ENCODE measurements at places on chromosomes 7 and 10.

- DNase-seq: no peak
Observed at GRCh38 chr7:79211724-79212123, 241.7 kb downstream of the MAGI2 start.

DNA sequence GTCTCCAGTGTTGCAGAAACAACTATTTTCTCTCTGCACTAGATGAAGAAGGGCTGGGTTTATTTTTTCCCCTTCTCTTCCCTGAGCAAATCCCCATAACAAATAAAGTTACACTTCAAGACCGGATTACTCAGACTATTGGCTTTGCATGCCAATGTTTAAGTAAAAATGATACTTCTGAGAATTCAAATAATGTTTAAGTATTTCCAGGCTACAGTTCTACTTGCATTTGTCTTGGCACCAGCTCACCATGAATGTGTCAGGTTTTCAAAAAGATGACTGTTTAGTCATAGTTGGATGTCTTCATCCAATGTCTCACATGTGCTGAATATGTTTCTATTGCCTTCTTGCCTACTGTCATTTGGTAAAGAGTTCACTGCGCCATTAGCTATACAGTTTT, 912.6 kb downstream of the GATA3 start:
- no peak for DNase-seq

DNA sequence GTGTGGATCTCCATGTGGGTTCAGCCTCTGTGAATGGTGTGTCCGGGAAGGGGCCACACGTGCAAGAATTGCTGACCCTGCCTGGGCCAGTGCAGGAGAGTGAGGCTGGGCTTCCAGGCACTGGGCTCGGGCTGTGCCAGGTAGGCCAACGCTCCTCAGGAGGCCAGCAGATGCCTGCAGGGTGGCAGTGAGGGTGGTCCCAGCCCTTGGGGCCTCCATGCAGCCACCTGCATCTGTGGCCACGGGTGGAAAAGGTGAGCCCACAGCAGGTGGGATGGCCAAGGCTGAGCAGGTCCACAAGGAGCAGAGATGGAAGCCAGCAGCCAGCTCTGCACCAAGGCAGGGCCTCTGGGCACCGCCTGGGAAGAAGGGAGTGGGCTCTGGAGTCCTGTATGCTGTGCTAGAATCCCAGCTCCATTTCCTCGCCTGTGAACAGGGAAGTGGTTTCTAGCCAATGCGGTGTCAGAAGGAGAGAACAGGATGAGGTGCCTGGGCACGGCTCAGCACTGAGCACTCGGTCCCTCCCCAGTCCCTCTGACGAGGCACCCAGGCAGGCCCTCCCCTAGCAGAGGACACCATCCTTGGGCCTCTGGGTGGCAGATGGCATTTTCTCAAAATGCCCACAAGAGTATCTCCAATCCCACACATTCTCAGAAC, 31.1 kb upstream of the RET start:
- no peak for DNase-seq

- no peak for DNase-seq
Observed at GRCh38 chr10:79329529-79329928, 17.7 kb upstream of the PPIF start.

- DNase-seq: no peak
Observed at GRCh38 chr7:102077081-102077480, 209.6 kb upstream of the SH2B2 start.

- no peak for DNase-seq
Observed at GRCh38 chr10:17836942-17837341, 27.8 kb downstream of the MRC1 start.

DNA sequence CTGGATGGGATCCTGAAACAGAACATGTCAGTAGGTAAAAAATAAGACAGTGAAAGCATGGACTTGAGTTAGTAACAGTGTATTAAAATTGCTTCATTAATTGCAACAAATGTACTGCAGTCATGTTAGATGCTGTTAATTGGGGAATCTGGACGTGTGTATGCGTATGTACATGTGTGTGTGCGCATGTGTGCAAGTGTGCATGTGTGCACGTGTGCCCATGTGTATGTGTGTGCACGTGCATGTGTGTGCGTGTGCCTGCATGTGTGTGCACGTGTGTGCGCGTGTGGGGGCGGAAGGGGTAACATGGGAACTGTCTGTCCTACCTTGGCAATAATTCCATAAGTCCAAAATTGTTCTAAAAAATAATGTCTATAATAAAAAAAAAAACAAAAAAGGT, 67.3 kb downstream of the SMURF1 start:
- DNase-seq: no peak

GRCh38 chr10:26555719-26556368, 117.7 kb downstream of the APBB1IP start:
- no peak for DNase-seq

GRCh38 chr10:80964955-80965614, 427.4 kb downstream of the SH2D4B start:
- no peak for DNase-seq

DNA sequence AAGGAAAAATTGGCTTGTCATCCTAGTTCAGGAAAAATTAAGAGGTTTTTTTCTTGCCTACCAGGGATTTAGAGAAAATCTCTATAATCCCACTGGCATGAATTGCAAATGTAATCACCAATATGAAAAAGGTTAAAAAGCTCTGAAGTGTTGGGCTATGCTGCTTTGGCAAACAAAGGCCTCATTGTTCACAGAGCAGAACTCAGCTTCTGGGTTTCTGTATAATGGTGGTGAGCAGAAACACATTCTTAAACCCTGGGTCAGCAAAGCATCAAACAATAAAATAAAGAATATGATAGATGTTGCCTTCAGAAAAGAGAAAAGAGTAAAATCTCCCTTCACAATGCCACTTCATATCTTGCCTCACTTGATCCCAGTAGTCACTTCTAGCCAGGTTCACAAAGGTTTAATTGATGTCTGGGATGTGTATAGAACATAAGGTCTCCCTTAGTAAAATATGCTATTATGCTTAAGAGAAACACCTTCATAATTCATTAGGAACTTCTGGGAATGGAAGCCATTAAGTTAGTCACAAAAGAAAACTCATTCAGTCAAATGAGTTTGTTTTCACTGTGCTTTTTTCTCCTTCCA, 1255.5 kb upstream of the PHF14 start:
- no peak for DNase-seq

DNA sequence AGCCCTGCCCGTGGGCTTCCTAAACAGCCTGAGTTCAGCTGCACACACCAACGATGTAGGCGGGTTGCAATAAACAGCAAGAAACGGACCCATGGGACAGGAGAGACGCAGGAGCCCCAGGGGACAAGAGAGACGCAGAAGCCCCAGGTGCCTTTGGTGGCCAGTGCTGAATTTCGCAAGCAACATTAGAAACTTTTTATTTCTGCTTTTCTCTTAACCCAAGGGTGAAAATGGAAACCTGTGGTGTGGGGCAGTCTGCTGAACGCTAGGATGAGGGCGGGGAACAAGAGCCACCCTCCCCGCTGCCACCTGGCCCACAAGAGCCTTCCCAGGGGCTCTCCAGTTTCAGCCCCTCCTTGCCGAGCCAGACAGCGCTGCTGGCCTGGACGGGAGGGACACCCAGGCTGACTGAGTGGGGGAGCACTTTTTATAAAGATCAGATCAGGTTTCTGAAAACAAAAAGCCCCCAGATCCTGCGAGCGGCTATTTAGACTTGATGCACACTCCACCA, 20.0 kb upstream of the GPR146 start:
- DNase-seq: no peak

- no peak for DNase-seq
Observed at GRCh38 chr10:7890781-7891180, 72.5 kb downstream of the TAF3 start.

GRCh38 chr7:80608336-80608735, 30.1 kb upstream of the CD36 start:
- DNase-seq: no peak

DNA sequence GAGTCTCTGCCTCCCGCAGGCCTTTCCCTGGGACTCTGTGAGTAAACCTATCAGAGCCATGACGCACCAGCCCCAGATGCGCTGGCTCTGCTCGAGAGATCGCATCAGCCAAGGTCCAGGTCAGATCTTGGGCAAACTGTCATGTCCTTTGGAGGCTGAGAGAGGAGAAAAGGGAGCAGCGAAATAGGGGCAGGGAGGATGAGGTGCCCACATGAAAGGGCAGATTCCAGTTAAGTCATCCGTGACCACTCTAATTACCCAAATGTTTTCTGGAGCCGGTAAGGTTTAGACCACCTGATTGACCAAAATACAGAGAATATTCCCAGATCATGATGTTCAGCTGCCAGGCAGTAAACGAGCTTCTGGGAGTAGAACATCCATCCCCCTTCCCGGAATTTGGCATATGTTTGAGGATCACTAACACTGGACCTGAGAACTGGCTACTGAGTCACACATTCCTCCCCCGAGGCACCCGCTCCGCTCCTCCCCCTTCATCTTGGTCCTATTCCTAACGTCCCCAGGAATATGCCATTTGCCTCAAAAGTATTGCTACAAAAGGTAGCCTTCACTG, 88.0 kb downstream of the FGFR2 start:
- DNase-seq: no peak

- no peak for DNase-seq
Observed at GRCh38 chr7:151748733-151749132, 128.2 kb downstream of the PRKAG2 start.

- DNase-seq: no peak
Observed at GRCh38 chr7:71705901-71706596, 574.1 kb downstream of the GALNT17 start.

DNA sequence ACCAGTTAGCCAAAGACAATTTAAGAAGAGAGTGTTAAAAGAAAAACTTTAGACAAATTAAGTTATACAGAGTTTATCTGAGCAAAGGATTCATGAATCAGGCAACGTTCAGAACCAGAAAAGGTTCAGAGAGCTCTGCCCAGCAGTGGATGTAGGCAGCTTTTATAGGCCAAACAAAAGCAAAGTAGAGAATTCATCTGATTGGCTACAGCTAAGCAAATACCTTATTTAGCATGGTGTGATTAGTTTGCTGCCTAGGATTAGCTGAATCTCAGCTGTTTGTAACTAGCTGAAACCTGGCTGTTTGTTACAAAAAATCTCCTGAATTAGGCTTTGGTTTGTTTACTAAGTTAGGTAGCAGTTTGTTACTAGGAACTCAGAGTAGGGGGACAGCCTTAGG, 66.0 kb downstream of the SLC25A40 start:
- DNase-seq: no peak

GRCh38 chr7:80945976-80946375, 27.1 kb upstream of the SEMA3C start:
- no peak for DNase-seq

DNA sequence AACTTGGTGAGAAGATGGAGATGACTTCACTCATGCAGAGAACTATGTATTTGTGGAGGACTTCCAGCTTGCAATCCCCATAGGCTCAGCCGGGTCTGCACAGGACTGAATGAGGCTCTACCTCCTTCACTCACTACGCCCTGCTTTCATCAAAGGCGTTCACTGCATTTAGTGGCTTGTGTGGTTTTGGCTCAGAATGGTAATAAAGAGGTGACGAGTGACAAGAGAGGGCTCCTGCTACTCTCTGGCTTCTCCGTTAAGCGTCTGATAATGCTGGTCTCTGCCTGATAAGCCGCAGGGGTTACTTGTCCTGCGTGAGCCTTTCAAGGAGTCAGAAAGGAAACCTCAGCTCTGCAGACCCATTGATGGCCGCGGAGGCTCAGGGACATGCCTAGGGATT, 343.4 kb downstream of the PRPF18 start:
- peak; percentile 56 for DNase-seq

GRCh38 chr7:1969459-1970284, 263.1 kb downstream of the MAD1L1 start:
- no peak for DNase-seq

GRCh38 chr7:22394739-22395138, 37.8 kb upstream of the RAPGEF5 start:
- no peak for DNase-seq

DNA sequence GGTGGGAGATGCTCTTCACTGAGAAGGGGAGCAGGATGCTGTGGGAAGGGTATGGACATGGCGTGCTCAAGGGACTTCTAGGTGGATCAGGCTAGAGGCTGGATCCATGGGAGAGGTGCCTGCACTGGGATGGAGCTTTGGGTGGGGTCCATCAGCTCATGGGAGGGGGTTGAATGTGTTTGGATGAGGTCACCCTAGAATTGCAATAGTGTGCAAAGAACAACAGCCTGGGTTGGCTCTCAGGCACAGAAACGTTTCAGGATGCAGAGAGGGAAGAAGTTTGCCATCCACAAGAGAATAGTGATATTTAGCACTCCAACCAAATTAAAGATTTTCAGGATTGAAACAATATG, 66.1 kb downstream of the SNX10 start:
- no peak for DNase-seq

- DNase-seq: no peak
Observed at GRCh38 chr10:128072046-128072445, 54.2 kb downstream of the MKI67 start.

DNA sequence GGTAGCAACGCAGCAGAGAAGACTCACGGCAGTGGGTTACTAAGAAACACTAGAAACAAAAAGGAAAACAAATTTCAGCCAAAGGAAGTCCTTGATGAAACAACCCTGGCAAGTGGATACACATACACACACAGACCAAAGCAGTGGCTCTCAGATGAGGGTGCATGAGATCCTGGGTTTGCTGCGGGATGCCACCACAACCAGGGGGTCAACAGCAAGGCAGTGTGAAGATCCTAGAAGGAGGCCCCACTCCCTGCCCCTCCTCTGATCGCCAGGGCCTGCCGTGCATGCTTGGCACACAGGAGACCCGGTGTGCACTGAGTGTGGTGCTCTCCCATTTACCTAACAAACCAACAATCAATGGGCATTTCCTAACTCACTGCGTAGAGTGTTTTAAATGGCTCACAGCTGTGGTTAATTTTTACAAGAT, 252.3 kb upstream of the KLF14 start:
- DNase-seq: no peak

- no peak for DNase-seq
Observed at GRCh38 chr7:64877714-64878610, 25.1 kb upstream of the ZNF273 start.

- no peak for DNase-seq
Observed at GRCh38 chr7:133060004-133060403, 21.9 kb downstream of the CHCHD3 start.

DNA sequence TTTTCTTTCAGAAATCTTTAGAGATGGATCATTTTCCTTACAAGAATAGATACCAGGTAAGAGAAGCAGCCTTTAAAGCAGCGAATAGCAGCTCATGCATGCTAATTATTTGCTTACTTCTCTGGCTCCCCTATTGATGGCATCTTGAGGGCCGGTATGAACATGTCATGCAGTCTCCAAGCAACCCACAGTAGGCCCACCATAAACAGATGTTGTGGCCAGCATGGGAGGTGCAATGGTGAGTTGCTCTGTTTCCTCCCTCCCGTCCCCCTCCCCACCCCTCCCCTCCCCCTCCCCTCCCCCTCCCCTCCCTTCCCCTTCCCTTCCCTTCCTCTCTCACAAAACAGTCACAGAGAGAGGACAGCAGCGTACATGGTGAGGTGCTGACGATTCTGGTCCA, 9.7 kb upstream of the ZNF273 start:
- no peak for DNase-seq

DNA sequence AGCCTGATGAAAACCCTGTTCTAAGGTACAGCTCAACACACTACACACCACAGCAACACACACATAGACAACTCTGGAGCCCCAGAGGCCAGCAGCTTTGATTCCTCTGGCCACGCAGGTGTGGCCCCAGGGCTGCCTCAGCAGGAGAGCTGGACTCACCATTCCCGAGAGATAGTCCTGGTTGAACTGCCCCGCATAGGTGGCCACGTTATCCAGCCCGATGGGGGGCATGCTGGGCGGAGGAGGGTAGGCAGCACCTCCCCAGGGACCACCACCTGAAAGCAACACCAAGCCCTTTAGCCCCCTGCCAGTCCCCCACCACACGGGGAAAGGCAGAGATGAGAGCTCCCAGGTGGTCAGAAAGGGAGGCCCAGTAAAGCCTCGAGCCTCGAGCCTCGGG, 34.7 kb downstream of the ANXA11 start:
- DNase-seq: no peak

GRCh38 chr10:50832171-50832751, 53.2 kb downstream of the A1CF start:
- no peak for DNase-seq
